ENCODE measurements at places on chromosomes 4 and X.

- no peak for DNase-seq
These were observed 49.7 kb upstream of the KIAA1210 start for GRCh38 chrX:119177278-119177677.

DNA sequence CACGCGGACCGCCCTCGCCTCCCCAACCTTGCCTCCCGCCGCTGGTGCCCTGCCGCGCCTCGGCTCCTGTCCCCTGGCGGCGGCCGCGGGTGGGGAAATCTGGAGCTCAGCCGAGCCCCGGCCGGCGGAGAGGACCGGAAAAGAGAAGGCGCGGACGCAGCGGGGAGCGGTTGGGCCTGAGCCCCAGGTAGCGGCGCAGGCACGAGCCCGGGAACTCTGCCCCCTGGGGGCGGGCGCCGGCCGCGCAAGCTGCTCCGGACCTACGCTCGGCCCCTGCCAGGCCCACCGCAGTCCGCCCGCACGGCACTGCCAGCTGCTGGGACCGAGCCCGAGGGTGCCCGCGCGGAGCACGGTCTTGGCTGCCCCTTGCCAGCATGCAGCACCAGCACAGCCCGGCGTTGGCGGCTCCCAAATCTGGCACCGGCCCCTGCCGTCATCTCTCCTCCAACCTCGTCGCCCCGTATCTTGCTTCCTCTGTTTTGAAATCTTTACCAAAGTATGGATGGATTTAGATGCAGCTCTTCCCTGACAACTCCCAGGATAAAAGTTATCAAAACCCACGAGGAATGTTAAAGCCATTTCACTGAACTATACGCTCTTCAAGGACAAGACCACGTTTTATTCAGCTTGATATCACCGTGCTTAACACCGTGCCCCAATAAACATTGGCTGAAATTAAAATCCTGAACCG is at the start of gene PRSS12:
Gene PRSS12, minus strand, starts transcription at position 161 of the 691 bp plus-strand sequence. CDS start 283 bp downstream, outside the sequence.
- DNase-seq, result peak; percentile 73

- no peak for DNase-seq
These were observed 911.2 kb downstream of the FSTL5 start for GRCh38 chr4:161252520-161253141.

GRCh38 chrX:122135070-122135469 is 1049.0 kb upstream of the GRIA3 start:
- peak; percentile 14 for DNase-seq

All from hindlimb muscle (tissue), 1 donor.